ENCODE measurements at places on chromosomes 12 and 14. TPM values are rescaled to one million over a fixed set of nuclear protein-coding genes. Genes with fewer than 3 reads are reported as not detected.

DNA sequence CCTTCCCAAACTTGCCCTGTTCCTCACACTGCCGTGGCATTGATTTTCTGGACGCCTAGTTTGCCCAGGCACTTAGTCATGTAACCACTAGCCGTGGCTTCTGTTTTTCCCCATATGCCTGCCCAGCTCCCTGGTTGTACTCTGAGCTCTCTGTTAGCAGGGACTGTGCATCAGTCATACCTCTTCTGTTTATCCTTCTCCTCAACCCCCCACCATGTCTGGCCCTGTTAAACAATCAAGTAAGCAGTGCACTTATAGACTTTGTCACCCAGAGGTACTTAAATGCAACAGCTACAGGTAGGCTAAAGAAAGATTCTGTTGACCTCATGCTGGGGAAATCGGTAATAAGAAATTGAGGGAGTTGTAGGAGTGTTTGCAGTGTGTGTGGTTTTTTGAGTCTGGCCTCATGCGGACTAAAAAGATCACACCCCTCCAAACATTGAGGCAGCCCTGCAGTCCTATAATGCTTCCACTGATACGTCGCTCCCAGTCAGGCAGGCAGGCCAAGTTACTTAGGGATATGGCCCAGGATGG lies 17.0 kb downstream of the UBE3B start:
- DNase-seq: peak; percentile 20

DNA sequence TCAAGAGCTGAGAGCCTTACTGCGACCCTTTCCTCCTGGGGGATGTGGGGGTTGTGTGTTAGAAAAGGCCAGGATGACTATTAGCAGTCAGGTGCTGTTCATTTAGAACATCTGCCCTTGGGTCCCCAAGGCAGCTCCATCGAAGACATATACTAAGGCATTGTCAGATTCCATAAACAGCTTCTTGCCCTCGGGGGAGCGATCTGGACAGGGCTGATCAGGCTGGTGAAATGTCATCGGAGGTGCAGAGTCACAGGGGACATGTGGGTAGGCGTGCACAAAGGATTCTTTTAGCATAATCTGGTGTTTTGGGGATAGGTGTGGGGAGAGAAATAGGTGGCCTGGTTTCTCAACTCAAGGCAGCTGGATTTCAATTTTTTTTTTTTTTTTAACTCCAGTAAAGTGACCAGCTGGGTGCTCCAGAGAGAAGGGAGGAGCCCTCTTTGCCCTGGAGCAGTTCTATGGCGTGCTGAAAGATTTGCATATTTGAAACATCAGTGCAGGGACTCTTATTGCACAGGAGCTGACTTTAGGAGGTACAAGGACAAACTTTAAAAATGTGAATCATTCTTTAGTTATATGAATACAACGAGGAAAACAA lies 160.1 kb downstream of the SUDS3 start:
- no peak for DNase-seq

- peak; percentile 57 for DNase-seq
Measured at GRCh38 chr14:32202491-32202997, 525 bp downstream of the RNU6-8 start.

- DNase-seq: peak; percentile 77
Measured at GRCh38 chr12:59149995-59150642, 229.8 kb upstream of the LRIG3 start.

GRCh38 chr12:109820816-109821381 lies 12.3 kb downstream of the TRPV4 start:
- DNase-seq: no peak

DNA sequence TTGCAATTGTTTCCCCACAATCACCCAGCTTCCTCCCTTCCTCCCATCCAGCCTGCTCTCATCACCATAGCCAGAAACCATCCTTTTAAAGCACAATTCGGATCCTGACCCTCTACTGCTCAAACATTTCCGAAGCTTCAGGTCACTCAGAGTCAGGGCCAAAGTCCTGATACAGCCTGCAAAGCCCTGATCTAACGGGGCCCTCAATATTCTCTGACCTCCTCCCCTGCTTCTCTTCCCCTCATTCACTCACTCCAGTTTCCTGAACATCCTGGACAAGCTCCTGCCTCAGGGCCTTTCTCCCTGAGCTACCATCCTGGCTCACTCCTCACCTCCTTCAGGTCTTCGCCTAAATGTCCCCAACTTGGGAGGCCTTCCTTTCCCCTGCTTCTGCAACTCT lies 46.1 kb downstream of the PITPNM2 start:
- DNase-seq: no peak

- no peak for DNase-seq
Measured at GRCh38 chr12:118946256-118946655, 35.1 kb upstream of the SRRM4 start.

DNA sequence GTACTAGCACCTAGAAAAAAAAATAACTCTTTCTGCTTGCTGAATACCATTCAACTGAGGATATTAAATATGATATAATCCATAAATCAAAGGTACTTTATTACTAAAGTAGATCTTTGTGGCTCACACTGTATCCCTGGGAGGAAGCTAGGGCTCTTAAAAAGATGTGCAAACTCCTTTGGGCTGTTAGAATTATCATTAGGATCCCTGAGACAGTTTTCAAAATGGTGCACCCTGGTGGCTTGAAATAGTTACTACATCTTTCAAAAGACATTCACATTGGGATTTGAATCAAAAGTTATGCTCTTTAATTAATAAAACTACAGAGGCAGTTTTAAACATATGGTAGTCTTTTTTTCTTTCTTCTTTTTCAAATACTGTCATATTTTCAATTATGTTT lies 228.5 kb upstream of the G2E3 start:
- DNase-seq: no peak

DNA sequence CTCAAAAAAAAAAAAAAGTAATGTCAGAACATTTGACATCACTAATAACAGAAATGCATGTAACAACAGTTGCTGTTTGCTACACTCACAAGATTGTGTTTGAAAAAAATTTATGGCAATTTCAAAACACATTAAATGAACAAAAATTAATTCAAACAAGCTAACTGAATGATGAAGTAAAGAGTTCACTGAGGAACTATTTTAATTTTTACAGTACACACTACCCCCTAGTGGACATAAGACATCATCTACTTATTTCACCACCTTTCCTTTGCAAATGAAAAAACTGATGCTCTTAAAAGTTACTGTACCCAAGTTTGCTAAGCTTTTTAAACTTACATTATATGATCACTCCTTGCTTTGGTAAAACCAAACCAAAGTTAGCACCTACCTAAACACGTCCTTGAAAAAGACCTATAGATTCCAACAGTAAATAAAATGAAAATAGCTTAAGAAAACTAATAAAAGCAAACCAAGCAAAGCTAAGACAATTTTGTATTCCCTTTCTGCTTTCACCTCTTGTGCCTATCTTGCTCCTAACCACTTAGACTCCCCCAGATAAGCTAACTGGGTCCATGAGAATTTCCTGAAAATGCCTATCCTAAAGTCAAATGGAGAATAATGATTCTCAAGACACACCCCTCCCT lies 22.2 kb downstream of the UBE2N start:
- DNase-seq: peak; percentile 55

DNA sequence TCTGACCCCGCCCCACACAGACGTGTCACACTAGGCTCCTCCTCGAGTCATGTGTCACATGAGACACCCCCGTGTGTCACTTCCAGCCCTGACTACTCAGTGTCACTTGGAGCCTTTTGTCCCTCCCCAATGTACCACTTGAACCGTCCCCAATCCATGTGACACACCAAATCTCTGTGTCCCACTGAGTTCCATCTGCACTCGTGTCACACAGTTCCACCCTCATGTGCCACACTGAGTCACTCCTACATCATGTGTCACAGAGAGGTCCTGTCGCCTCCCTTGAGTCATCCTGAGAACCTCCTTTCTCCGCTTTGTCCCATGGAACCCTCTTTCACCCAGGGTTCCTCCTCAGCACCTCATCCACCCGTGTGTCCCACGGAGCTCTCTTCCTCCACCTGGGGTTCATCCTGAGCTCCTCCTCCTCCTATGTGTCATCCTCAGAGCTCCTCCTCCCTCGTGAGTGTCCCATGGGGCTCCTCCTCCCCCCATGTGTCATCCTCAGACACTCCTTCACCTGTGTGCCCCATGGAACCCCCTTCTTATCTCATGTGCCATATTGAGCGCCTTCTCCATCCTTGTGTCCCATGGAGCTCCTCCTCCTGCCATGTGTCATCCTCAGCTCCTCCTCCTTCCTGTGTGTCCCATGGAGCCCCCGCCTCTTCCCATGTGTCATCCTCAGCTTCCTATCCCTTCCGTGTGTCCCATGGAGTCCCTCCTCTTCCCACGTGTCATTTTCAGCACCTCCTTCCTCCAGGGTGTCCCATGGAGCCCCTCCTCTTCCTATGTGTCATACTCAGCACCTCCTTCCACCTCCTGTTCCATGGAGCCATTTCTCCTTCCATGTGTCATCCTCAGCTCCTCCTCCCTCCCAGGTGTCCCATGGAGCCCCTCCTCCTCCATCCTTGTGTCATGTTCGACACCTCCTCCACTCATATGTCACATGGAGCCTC lies 32.0 kb downstream of the RTL1 start:
- peak; percentile 65 for DNase-seq

GRCh38 chr14:56953884-56954283 lies 143.6 kb upstream of the OTX2 start:
- DNase-seq: no peak

Gene KLRD1
- total RNA-seq: 0.17 TPM

Gene SLC17A8
- not detected for total RNA-seq

Gene TMBIM4
- total RNA-seq: 69.2 TPM
